Aorta (tissue), 5 donors: ENCODE measurements at places on chromosomes 7 and 10.

DNA sequence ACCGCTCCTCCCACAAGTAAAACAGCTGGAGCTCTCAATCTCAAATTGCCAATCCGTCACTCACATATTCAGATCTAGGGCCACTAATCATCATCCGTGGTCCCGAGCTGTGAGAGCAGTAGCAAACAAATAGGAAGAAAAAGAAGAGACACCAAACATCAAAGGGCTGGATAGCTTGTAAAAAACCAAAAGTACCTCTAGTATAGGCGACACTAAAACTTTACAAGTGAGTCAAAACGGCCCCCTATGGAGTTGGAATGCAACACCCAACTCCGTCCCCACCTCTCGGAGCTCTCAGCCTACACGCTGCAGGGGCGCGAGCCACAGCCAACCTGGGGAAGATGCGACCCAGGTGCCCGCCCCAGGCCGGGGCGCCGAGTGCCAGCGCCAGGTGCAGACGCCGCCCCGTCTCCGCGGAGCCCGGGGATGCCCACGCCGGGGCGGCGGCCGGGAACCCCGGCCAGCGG lies 581 bp downstream of the FAM3C start:
- no peak for DNase-seq

DNA sequence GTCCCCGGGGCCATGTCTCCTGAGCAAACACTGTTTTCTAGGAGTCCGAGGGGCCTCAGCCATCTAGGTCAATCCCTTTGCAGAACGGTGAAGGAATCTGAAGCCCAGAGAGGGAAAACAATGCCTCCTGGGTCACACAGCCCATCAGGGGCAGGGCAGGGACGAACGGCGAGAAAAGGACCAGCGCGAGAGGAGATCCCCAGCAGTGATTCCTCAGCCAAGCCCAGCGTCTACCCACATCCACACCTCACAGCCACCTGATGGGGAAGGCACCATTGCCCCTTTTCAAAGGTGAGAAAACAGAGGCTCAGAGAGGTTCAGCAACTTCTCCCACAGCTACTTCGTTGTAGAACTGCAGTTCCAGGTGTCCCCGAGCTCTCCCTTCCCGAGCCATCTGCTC lies 17.9 kb upstream of the PSMG3 start:
- no peak for DNase-seq

- DNase-seq = no peak
Observed at GRCh38 chr10:131689016-131689415, 211.8 kb upstream of the PPP2R2D start.

- no peak for DNase-seq
Observed at GRCh38 chr7:2873146-2873545, 29.0 kb upstream of the GNA12 start.

GRCh38 chr7:95430864-95431263 lies 4.0 kb downstream of the PON2 start:
- no peak for DNase-seq

DNA sequence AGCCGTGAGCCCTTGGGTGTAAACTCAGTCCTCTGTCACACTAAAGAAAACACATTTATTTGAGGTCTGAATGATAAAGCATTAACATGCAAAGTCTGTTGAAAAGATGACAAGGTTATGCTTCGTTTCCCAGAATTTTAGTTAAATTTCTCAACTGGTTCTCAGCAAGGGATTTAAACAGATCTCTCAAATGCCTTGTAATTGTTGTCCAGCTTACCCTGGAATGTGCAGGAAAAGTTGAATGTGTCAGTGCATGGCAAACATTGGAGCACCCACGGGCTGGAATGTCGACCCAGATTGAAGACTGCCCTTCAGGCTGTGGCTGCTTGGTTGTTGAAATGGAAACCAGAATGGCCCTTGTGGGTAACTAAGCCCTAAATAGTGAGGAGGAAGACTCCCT lies 191.8 kb downstream of the TRIL start:
- no peak for DNase-seq
